Inflammatory macrophage treated with lipopolysaccharide for 1 hour (primary cell): ENCODE measurements at places on chromosomes 6 and 20.

DNA sequence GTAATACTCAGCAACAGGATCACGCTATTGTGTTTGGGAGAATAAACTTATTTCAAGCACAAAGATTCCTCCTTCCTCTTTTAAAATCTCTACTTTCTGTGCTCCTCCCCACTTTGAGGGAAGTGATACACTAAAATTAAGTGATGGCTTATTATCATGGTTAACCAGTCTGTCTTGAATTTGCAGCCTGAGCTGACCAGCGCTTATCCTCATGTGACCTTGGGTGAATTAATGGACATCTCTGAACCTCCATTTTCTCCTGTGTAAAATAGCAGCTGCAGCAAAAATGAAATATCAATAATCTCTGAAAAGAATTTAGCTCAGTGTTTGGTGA is 222.6 kb downstream of the BCAS1 start:
- no peak for DNase-seq

GRCh38 chr6:43715056-43715788 is 27.6 kb upstream of the MRPS18A start:
- no peak for DNase-seq

- DNase-seq, result no peak
Observed at GRCh38 chr6:85792254-85792653, 149.6 kb upstream of the SYNCRIP start.

GRCh38 chr20:2747676-2748235 is 52.7 kb downstream of the CPXM1 start:
- DNase-seq, result no peak

DNA sequence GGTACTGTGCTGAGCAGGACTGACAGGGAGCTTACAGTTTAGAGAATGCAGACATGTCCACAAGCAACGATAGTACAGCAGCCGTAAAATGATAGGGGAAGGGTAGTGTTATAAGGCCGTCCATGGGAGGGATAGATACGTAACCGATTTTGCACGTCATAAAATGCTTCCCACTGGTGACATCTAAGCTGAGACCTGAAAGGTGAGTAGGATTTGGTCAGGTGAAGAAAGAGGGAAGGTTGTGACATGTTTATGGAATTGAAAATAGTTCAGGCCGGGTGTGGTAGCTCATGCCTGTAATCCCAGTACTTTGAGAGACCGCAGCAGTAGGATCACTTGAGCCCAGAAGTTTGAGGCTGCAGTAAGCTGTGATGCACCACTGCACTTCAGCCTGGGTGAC is 25.6 kb downstream of the SNX9 start:
- no peak for DNase-seq

- no peak for DNase-seq
Observed at GRCh38 chr6:109396046-109396718, 13.9 kb upstream of the CD164 start.

- no peak for DNase-seq
Observed at GRCh38 chr6:107491760-107492660, 2.1 kb downstream of the SOBP start.

DNA sequence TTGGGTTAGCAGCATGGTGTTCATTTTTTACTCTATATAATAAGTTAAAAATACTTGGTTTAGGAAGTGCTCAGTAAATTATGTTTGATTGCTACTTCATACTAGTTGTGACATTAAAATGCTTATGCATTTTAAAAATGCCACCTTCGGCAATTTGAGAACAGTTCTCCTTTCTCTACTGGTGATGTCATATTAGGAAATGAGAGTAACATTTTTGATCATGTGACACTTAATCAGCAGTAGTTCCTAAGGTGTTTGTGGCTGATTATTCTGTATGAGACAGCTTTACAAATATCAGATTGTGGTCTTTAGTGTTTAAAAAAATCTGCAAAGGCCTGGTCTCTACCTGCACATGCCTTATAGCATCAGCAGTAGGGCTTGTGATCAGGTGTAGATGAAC is 4.4 kb downstream of the GZF1 start:
- peak; percentile 78 for DNase-seq

DNA sequence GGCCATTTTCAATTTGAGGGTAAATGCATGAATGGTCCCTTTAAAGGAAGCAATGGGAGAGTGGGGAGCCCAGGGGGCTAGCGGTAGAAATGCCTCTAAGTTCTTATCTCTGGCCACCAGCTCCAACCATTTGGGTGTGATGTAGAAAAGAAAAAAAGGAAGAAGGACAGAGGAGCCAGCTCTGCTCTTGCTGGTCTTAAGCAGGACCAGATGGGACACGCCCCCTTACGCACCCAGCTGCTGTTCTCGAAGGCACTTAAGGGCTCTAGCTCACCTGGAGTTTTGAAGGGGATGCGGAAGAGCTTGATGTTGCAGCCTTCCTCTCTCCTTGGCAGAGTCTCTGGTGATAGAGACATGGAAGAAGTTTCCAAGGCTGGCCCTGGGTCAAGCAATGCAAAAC is 59.5 kb upstream of the RNF144B start:
- DNase-seq, result peak; percentile 77

GRCh38 chr6:10901770-10902169 is 14.9 kb downstream of the SYCP2L start:
- peak; percentile 67 for DNase-seq

DNA sequence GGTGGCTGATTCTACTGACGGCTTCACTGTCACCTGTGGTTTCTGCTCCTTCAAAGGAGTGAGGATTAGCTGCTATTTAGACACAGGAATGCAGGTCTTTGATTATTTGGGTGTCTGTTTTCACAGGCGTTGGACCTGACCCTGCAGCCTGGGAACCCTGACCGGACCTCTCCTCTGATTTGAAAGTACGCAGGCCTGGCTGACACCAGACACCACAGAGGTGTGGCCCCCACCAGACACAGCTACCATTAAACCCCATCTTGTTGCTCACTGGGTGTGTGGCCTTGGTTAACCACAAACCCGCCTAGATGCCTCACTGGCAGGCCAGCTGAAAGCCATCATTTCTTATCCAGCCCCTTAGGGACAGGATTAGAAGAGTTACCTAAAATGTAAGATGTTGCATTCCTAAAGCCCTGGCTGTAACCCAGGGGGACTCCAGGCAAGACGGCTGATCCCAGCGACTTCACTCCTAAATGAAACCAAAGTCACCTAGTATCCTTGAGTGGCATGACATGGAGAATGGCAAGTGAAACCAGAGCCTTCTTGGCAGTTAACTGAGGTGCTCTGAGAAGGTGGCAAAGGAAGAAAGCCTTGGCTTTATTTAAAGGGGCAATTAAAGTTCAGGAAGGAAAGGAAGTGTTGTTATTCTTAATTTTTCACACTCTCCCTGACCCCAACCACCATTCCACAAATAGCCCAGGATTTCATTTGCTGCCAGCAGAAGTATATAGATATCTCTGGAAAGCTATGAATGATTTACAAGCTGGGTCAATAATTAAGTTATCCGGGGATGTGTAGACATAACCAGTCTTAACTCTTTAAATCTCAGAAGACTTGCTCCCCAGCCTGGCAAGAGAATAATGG is 169.9 kb downstream of the QRSL1 start:
- DNase-seq, result no peak

DNA sequence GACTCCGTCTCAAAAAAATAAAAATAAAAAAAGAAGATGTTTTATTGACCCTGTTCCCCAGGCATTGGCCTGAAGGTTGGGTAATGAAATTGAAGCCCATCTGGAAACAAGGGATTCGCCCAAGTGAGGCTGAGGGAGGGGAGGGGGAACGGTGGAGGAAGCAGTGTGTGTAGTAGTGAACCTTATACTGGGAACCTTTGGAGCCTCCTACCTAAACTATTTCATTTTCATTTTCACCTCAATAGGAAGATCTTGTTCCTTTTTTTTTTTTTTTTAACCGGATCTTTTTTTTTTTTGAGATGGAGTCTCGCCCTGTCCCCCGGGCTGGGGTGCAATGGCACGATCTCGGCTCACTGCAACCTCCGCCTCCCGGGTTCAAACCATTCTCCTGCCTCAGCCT is 13.2 kb upstream of the ZBTB22 start:
- no peak for DNase-seq

- DNase-seq, result no peak
Observed at GRCh38 chr6:170523256-170524171, 29.6 kb downstream of the PSMB1 start.

DNA sequence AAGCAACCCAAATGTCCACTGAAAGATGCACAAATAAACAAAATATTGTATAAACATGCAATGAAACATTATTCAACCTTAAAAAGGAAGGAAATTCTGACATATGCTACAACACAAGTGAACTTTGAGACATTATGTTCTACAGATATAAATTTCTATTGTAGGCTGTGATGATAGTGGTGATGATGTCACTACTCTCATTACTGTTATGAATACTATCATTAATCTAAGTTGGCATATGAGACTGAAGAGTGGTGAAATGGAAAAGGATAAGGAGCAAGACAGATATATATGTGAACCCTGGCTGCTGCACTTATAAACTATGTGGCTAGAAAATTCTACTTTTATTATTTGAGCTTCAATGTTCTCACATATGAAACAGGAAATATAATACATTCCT is 360.2 kb downstream of the TFAP2A start:
- DNase-seq, result no peak

DNA sequence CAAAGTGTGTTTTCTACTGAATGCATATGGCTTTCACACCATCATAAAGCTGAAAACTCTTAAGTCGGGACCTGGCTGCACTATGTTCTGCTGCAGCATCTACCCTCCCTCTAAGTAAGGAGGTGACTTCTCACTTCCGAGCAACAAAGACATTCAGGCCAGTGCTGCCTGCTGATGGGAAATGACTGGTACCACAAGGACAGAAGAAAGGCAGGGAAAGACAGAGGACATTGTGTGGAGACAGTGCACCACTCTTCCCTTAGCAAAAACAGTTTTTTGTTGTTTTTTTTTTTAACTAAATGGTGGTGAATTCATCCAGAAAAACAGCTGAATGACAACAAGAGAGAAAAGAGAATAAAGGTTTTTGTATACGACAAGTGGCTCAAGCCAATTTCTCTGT is 81.5 kb downstream of the MAP7 start:
- DNase-seq, result no peak
